Stimulated activated CD4-positive, alpha-beta T cell treated with anti-CD3 and anti-CD28 coated beads, Interleukin-2, amount 100 ng/mL, for 48 hours (primary cell): ENCODE measurements at places on chromosomes 2 and 18.

- DNase-seq = no peak
These were observed 162.7 kb downstream of the EIPR1 start for GRCh38 chr2:3214806-3215404.

DNA sequence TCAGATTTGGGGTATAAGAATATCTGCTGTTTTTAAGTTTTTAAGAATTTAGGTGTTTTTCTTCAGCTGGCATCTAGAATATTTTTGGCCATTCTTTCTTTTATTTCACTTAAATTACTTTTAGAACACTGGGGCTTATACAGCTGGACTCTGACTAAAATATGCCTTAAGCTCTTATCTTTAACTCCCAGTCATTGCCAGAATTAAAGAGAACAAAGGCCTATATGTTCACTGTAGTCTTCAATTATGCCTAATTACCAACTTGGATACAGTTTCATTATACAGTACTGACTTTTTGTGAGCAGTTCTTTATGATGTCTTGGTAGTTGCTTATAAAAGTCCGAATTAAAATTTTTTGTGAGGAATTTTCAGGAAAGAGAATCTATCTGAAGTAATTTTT lies 192.8 kb downstream of the ZNF407 start:
- no peak for DNase-seq

DNA sequence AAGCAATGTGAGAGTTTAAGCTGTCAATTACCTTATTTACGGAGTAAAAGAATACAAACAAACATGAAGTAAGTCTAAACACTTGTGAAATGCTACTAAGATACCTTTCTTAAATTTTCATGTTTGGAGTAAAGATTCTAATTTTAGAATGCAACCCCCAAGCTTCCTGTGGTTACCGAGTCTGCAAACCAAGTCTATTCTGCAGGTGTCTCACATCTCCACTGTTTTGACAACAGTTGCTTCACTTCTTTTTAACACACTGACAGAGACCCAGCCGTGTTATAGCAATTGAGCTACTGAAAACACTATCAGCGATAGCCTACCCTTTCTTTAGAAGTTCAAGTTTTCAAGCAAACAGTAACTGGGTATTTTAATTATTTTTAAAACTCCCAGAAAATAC lies 608.3 kb downstream of the ERBB4 start:
- DNase-seq = no peak

DNA sequence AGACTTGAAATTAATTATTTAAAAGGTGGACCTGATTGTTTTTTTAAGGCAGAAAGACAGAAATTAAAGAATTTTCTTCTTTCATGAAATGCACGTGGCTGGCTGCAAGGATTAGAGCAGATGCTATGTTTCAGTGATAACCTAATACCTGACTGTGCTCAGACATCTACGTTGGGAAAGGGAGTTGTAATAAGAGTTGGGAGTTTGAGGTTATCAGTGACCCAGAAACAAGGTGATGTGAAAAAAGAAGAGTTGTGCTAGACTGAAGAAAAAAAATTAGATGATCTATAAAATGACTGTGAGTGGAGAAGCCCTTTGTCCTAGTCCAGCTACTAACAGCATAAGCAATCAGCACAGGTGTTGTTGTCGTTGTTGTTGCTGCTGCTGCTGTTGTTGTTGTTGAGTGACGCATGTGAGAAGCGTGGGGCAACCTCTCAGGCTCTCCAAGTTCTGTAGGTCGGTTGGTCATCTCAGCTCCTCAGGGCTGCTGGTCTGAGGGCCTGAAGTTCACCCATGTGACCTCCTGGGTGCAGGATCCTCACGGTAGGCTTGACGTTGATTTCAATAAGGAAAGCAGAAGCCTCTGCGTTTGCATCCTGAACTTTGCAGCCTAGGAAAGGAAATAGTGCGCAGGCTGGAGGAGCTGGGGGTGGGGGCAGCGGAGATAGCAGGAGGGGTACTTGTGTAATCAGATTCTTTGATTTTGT lies 7.6 kb downstream of the POU3F3 start:
- no peak for DNase-seq

- DNase-seq = no peak
These were observed 35.2 kb downstream of the CENPO start for GRCh38 chr2:24828238-24828996.

- DNase-seq = no peak
These were observed 47.7 kb downstream of the PAX8 start for GRCh38 chr2:113231064-113231463.

GRCh38 chr2:121887513-121888188 lies 132.2 kb downstream of the TSN start:
- no peak for DNase-seq

- DNase-seq = no peak
These were observed 35.8 kb downstream of the PPIG start for GRCh38 chr2:169619946-169620345.

DNA sequence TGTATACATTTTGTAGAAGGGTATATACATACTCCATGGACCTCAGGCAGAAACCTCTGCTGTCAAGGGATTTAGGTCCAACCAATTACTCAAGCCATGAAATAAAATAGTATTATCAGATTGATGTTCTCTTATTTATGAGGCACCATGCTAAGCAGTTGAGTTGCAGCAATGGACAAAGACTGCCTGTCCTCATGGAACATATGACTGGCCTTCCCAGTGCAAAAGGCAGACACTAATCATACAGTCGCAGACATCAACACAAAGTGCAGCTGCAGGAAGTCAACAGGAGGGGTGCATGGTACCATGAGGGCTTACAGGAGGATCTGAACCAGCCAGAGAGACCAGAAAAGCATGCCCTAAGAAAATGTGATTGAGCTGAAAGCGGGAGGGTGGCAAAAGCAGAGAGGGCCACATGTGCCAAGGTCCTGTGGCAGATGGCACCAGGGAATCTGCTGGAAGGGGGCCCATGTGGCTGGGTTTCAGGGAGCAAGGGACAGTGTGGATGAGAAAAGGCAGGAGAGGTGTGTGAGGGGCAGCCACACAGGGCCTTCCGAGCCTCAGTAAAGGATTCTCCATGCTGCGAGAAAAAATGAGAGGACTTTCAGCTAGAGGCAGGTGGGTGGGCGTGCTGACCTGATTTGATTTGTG lies 61.4 kb upstream of the RNF152 start:
- no peak for DNase-seq

DNA sequence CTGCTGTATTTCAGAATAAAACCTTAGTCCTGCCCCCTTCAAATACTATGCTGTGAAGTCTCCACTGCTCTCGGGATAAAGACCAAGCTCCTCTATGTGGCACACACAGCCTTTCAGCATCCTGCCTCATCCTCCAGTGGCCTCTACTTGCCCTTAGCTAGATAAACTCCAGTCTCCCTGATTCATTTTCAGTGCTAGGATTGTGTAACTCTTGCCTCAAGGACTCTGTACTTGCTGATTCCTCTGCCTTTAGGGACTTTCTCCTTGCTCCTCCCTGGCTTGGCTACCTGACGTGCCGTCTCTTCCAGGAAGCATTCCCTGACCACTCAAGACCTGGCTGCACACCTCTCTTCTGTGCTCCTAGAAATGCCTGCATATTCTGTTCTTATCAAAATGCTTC lies 416.7 kb downstream of the MTX2 start:
- DNase-seq = no peak

DNA sequence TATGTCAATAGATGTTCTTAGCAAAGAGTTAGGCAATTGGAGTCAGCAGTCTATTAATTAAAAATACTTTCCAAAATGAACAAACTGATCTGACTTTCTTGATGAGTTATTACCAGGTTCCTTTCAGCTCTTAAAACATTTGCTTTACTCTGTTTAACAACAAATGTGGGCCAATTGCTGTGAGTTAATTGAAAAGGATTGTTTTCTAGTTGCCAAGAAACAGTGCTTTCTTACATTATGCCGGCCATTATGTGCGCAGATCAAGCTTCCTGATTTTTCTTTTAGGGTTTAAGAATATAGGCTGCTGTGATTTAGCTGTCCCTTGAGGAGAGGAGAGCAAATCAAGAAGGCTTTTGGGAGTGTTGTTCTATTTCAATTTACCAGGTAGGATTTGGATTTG lies 50.5 kb upstream of the ITPRID2 start:
- DNase-seq = no peak

DNA sequence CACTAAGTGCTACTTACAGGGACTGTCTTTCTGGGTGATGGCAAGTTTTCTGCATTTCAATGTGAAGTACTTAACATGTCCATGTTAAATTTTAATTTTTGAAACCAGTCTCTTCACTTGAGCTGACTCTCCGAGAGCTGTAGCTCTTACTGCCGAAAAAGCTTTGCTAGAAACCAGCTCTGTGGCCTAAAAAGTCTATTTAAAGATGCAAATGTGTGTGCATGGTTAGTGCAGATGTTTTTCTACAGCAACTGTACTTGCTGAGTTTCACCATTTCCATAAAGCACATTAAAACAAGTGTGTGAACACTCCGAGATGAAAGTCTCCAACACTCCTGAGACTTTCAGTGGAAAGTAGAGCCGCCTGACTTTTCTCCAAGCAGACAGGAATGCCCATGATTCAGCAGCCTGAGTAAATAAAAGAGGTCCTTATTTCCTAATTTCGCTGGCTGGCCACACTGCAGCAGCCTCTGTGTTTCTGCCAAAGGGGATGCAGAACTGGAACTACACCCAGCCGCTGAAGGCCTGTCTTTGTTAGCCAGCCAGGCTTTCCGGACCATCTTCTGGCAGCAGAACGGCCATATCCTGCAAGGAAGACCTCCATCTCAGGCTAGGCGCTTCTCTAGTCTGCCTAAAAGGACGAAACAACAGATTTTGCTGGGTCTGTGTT lies 121.2 kb downstream of the ZNF521 start:
- no peak for DNase-seq

- DNase-seq = no peak
These were observed 207.4 kb downstream of the NEDD4L start for GRCh38 chr18:58251416-58251815.

DNA sequence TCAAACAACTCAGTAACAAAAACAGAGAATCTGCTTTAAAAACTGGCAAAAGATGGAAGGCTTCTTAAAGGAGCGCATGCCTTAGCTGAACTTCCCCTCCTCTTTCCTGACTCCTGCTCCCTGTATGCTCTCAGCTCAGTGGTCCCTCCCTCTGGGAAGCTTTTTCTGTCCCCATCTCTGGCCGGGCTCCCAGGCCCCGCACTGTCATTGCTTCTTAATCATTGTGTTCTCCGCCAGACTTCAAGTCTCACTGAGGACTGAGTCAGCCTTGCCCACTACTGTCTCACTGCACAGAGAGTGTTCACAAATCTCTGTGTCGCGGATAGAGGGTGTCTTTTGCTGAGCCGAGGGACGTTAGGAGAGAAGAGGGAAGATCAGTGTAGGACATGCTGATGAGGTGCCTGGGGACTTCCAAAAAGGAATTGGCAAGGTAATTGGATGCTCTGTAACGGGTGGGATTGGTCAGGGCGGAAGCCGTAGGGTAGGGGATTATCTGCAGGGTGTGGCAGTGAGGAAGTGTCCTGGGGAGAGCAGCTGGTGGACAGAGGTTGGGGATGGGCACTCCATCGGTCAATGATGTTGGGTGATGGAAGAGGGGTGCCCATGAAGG lies 16.2 kb downstream of the TOGARAM2 start:
- DNase-seq = no peak

DNA sequence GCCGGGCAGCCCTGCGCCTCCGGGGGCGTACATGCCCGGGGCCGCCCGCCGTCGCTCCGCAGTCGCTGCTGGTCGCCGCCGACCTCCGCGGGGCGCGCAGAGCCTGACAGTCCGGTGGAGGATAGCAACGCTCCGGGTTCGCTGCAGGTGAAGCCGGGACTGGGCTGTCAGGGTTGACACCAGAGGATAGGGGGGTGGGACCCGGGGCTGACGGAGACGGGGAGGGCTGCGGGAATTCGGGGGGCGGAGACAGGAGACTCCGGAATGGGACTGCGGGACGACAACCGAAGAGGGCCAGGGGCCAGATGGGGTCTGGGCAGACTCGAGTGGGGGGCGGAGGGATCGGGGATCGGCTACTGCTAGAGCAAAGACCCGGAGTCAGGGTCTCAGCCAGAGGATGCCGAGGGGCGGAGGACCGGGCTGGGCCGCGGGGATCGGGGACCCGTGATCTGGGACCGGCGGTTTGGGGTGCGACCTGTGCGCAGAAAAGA lies 403 bp downstream of the TMEM127 start:
- DNase-seq = no peak

DNA sequence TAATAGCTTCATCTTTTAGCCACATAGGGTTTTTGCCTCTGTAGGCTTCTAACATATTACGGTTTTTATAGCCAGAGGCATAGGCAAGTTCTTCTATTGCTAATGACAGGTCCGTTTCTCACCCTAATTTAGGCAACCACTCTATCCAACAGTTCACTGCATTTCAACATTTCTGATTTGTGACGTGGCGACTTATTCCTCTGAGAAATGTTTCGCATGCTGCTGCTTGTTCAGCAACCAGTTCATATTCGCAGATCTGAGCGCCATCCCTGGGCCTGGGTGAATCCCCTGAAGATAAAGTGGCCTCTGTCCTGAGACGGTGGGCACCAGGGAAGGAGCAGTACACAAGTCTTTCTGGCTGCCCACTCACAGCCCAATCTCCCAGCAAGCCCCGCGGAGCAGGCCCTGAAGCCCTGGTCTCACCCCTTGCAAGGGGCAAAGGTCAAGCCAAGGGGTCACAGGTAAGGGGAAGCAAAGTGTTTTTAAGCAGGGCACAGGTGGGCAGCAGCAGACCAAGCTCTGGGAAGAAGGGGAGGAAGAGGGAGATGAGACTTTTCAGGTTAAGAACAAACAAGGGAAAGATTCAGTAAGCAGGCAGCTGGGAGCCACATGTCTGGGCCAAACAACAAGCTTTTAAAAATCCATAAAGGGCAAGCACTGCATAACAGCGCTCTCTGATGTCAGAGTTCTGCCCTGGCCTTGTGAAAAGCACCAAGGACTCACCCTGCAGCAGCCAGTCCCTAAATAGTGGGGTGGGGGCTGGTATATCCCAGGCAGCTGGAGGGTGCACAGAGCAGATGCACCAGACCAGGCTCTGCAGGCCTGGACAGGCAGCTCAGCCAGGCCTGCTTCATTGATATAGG lies 10.8 kb upstream of the COX7A2L start:
- no peak for DNase-seq

DNA sequence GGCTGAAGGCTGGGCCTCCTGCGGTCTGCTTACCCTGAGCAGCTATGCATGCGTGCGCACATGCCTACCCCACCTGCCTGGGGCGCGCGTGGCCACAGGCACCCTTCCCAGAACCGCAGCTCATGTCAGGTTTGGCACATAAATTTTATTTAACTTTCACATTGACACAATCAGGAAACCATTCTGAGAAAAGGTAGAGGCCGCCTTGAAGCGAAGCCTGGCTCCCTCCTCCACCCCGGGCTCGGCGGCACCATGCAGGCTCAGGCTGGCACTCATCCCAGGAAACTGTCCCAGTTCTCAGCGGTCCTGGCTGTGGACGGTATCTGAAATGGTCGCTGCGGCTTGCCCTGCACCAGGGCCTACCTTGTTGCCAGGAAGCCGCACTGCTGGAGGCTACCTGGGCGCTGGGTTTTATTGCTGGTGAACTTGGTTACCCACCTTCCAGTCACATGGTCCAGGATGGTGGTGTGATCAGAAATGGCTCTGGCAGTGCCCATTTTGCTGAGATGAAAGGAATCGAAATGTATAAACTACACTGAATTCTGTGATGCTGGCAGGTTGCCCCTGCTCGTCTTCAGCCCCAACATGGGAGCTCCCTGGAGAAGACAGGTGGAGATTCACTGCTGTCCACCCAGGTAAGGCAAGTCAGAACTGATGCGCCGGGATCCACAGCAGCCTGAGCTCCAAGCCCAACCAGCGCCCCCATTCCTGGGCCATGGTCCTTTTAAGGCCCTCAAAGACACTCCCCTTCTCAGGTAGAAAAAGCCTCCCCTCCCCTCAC lies 25.5 kb downstream of the CHST10 start:
- DNase-seq = no peak
